GM13976 (cell line): ENCODE measurements at places on chromosomes 12 and 14.

DNA sequence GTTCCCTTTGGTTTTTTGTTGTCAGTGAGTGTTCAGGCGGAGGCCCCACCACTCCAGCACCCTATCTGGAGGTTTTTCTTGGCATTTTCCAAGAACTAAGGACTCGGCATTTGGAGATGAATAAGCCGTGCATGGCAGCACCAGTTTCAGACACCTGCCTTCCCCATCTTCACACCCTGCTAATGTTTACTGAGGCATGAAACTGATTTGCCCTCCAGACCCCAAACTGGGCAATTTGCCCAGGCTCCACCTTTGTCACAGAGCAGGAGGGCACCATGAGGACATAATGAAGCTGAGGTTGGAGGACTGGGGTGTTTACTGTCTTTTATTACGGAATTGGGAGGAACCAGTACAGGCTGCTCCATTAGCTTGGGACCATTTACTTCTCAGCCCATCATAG lies 113.4 kb downstream of the LGMN start:
- peak; percentile 7 for DNase-seq

DNA sequence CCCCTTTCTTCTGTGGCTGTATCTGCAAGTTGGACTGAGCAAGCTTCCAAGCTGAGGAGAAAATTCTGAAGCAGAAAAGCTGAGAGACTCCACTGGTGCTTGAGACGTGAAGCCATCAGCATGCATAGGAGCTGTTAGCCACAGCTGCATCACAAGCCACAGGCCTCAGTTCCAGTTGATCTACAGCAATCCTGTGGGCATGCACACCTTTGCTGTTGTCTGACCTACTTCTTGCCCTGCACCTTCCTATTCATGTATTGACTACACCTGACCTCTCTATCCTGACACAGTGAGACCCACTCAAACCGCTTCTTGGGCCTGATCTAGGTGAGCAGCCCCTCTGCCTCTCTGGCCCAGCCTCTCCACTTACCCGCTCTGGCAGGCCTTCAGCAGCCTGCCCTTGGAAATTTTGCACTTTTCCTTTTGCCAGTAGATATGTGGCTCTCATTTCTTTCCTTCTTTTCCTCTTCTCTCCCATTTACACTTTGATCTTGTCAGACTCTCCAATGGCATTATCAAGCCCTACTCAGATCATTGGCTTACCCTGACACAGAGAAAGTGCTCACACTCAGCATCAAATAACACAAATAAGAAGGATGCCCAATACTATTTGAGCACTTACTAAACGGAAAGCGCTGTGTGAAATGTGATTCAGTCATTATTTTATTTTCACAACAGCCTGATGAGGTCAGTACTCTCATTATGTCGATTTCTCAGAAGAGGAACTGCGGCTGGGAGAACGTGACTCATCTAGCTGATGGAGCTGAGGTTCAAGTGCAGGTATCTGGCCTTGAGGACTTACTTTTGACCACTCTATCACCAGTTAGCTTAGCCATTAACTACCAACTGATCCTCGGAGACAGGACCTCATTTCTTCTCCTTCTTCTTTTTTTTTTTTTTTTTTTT lies 21.9 kb upstream of the PTGR2 start:
- peak; percentile 83 for DNase-seq

- DNase-seq = no peak
Observed at GRCh38 chr12:59844750-59845149, 248.9 kb downstream of the SLC16A7 start.

- DNase-seq = no peak
Observed at GRCh38 chr12:116319898-116320621, 42.6 kb upstream of the MED13L start.

DNA sequence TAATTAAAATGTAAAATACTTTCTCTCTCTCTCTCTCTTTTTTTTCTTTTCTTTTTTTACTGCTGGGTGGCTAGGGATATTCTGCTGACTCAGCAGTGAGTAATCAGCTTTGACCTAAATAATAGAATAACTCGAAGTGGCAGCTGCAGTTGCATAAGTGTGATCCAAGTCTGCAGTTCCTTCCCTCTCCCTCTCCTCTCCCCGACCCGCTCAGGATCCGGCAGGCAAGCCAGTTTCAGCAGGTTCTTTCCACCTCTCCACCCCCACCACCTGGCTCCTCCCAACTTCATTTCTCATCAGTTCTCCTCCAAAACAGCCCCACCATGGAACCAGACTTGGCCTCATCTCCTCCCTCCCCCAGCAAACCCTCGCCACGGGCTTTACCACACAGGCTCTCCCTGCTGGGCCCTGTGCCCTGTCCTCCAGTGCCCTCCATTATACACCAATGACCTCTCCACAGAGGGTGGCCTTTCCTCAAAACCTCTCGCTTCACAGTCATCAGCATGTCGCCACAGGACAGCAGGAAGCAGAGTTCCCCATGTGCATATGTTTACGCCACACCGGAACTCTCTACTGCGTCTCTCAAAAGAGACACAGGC lies 22.4 kb downstream of the SLC7A8 start:
- no peak for DNase-seq

GRCh38 chr14:75497191-75497590 lies 25.1 kb upstream of the BATF start:
- peak; percentile 62 for DNase-seq

DNA sequence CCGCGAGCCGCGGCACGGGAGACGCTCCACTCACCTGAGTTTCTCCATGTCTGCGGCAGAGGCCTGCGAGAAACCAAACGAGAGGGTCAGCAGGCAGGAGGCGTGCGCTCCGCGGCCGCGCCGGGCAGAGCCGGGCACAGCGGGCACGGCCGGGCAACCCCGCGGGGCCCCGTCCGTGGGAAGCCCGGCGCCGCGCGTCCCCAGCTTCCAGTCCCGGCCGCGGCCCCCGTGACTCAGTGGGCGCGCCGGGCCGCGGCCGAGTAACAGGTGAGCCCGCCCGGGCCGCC lies 19.4 kb downstream of the BEGAIN start:
- DNase-seq = no peak

DNA sequence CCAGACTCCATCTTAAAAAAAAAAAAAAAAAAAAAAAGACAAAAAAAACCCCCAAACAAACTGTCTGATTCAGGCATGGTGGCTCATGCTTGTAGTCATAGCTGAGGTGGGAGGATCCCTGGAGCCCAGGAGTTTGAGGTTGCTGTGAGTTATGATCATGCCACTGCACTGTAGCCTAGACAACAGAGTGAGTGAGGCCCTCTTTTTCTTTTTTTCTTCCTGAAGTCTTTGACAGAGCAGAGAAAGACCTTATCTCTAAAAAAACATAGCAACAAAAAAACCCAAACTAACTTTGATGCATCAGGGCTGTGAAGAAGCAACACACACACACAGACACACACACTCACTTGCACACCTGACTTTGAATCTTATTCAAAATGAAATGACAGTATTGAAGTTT lies 7.7 kb upstream of the AMN1 start:
- no peak for DNase-seq

- no peak for DNase-seq
Observed at GRCh38 chr12:45587877-45588533, 141.5 kb upstream of the ARID2 start.

- DNase-seq = no peak
Observed at GRCh38 chr12:41709463-41710285, 435.0 kb downstream of the GXYLT1 start.

DNA sequence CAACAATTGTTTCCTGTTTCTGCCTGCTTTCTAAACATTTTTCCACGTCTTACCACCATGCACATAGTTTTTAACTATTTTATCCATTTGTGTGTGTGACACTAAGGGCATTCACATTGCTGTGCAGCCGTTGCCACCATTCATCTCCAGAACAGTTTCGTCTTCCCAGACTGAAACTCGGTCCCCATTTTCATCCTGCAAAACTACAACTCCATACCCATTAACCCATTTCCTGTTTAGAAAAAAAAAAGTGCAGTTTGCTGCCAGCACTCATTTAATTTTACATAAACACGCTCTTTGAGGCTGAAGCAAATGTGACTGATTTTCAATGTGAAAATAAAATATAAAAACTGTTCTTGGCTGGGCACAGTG lies 15.5 kb downstream of the UBC start:
- DNase-seq = no peak

GRCh38 chr14:101473045-101473729 lies 88.1 kb upstream of the DIO3 start:
- DNase-seq = no peak

DNA sequence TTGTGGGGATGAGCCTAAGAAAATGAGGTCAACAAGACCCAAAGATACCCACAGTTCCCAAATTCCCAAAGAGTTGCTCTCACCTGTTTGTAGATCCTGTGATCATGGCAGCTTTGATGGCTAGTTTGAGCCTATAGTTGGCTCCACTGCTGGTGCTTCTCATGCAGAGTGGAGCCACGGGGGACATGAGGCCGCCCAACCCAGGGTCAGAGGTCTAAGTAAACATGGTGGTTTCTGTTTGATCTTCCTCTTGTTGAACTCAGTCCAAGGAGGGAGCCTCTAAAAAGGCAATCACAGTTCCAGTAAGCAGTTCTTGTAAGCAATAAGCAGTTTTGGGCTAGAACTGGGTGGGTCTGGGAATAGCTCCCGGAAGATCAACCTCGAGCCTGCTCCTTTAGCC lies 125.6 kb upstream of the DHRS4 start:
- DNase-seq = no peak

- DNase-seq = no peak
Observed at GRCh38 chr14:21494902-21495762, 16.0 kb downstream of the METTL3 start.

GRCh38 chr12:71578694-71579258 lies 84.9 kb downstream of the ZFC3H1 start:
- no peak for DNase-seq

DNA sequence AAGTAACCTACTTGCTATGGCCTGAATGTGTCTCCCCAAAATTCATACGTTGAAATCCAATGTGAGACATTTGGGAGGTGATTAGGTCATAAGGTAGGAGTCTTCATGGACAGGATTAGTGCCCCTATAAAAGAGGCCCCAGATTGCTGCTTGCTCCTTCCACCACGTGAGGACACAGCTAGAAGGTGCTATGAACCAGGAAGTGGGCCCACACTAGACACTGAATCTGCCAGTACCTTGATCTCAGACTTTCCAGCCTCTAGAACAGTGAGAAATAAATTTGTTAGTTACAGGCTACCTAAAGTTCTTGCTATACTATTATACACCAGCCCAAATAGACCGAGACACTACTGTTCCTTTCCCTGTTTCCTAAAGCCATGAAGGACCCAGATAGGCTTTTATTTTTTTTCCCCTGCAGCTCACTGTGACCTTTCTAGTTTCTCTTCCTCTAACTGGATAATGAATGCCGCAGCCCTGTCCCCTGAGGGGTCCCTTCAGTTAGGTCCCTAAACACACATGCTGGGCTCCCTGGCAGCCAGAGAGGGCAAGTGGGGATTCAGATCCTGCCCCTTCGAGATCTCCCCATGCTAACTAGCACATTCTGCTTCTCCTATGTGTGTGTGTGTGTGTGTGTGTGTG lies 19.3 kb downstream of the SLC25A3 start:
- peak; percentile 41 for DNase-seq

GRCh38 chr12:44968965-44969364 lies 81.9 kb downstream of the DBX2 start:
- DNase-seq = no peak

DNA sequence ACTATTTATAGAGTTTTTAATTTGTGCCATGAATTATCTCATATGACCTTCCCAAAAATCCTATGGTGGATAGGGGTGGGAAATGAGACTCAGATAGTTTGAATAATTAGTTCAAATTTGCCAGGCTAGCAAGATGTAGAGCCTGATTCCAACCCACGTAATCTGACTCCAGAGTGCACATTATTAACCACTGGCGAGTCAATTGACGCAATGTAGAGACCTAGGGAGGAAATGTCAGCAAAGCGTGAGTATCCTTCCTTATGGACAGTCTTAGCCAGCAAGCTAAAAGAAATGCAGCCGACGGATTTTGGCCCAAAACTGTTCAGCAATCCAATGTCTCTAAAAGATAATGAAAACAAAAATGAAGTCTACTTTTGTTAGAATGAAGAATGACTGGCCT lies 193.3 kb upstream of the KRR1 start:
- no peak for DNase-seq

DNA sequence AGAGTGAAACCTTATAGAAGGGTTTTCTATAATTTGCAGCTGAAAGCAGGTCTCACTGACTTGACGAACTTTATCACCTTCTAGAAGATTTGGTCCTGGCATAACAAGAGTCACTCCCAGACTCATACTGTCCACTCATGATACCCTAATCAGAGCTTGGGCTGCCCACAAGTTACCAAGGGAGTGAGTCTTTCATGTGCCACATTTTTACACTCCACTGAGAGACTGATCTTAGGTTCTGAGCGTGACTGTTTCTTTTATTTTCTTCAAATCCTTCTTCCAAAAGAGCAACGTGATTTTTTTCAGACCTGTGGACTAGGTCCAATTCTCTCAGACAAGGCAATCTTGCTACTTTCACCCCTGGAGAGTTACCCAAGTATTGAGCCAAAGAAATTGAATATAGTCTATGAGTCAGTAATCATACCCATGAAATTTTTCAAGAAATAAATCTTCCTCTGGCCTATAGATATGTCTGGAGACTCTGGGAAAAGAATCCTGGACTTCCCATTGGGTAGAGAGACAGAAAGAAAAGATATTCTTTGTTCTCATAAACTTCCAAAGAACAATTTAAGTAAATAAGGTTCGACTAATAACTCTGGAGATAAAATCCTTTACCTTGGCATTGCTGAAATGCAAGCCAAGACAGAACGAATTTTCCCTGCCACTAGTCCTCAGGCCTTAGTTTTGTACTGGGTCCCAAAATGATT lies 26.9 kb downstream of the SIX1 start:
- DNase-seq = no peak

- DNase-seq = no peak
Observed at GRCh38 chr12:20950248-20950647, 139.7 kb downstream of the SLCO1B3 start.

DNA sequence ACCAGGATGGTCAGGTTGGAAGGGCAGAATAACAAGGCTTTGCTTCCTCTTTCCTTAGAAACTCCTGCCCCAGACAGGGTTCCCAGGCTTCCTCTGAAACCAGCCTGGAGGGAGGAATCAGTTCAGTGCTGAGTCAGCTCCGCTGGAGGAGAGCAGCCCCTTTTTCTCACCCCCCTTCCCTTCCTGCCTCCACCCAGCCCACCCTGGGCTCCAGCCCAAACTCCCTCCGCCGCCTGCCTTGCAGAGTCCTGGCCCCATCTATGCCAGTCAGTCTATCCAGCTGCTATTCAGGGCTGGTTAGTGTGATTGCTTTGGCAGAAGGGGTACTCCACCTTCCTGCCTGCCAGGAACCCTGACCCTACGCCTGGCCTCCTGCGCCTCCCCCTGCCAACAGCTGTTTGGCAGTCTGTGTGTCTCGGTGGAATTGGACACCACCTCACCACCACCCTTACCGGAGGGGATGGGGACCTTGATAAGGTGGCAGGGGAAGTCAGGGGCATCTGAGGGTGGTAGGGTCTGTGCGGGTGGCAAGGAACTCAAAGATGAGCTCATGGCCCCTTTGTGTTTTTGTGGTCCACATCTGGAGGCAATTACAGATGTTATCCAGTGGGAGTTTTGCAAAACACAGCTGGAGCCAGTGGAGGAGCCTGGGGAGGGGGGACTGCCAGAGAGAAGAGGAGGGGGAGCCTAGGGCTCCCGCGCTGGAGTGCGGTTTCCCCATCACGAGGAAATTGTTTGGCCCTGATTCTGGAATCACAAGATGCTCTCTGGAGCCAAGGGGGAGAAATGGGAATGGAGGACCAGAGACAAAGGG lies 12.2 kb downstream of the MMP14 start:
- peak; percentile 40 for DNase-seq
